Osteoblast (primary cell): ENCODE measurements at places on chromosomes 3 and 15. TPM values are rescaled to one million over a fixed set of nuclear protein-coding genes. Genes with fewer than 3 reads are reported as not detected.

Gene CORO2B
- 10.5 and 14.1 TPM in 2 replicates for total RNA-seq

Gene SMCO1
- total RNA-seq, result not detected in 2 replicates

Gene EIF4E3
- 2.9 and 3.5 TPM in 2 replicates for total RNA-seq

Gene GOLGA8S
- total RNA-seq, result under 0.01 TPM in 2 replicates

Gene KBTBD13
- total RNA-seq, result not detected in 2 replicates

Gene SLC9C1
- total RNA-seq, result not detected in 2 replicates

Gene LRRC3B
- not detected in 2 replicates for total RNA-seq

Gene P2RY1
- total RNA-seq, result under 0.01 and 0.36 TPM in 2 replicates

Gene DRD3
- not detected in 2 replicates for total RNA-seq

Gene PCOLCE2
- total RNA-seq, result 19.7 and 21.4 TPM in 2 replicates

Gene SEMA3F
- total RNA-seq, result 5.1 and 16.5 TPM in 2 replicates

Gene ELL3
- total RNA-seq, result 1.2 and 3.6 TPM in 2 replicates

Gene ENTPD3
- total RNA-seq, result 0.36 and 0.88 TPM in 2 replicates

Gene MUC4
- not detected in 2 replicates for total RNA-seq

Gene CFAP100
- total RNA-seq, result not detected in 2 replicates

Gene PRSS50
- total RNA-seq, result not detected in 2 replicates

Gene FETUB
- not detected in 2 replicates for total RNA-seq

Gene CKMT1A
- not detected in 2 replicates for total RNA-seq

Gene IL12A
- total RNA-seq, result 3.2 and 4.7 TPM in 2 replicates

Gene CCR8
- total RNA-seq, result not detected in 2 replicates

Gene KLHL40
- total RNA-seq, result not detected in 2 replicates

Gene SEMA5B
- not detected in 2 replicates for total RNA-seq

Gene RARB
- total RNA-seq, result 4.1 and 7.6 TPM in 2 replicates

Gene GPR149
- not detected in 2 replicates for total RNA-seq

Gene TLR9
- total RNA-seq, result not detected in 2 replicates

Gene PLA2G4E
- not detected in 2 replicates for total RNA-seq

Gene FAM107A
- not detected in 2 replicates for total RNA-seq

Gene ACSBG1
- under 0.01 TPM in 2 replicates for total RNA-seq

Gene SLITRK3
- not detected in 2 replicates for total RNA-seq

Gene MESP2
- 0.72 and 1.5 TPM in 2 replicates for total RNA-seq

Gene GNB4
- total RNA-seq, result 79.3 and 92.3 TPM in 2 replicates

Gene CCNB2
- 6.5 and 8.0 TPM in 2 replicates for total RNA-seq

Gene ETV5
- 42.3 and 44.5 TPM in 2 replicates for total RNA-seq

Gene NR1D2
- 70.6 and 77.5 TPM in 2 replicates for total RNA-seq

Gene DUOX1
- total RNA-seq, result under 0.01 and 0.29 TPM in 2 replicates

Gene CACNA2D2
- total RNA-seq, result not detected in 2 replicates

Gene GRAMD2A
- not detected in 2 replicates for total RNA-seq

Gene ISLR2
- total RNA-seq, result under 0.01 TPM in 1 of 2 replicates, not detected in the other

Gene CDC25A
- total RNA-seq, result 0.88 and 1.1 TPM in 2 replicates

Gene LRTM1
- total RNA-seq, result not detected in 2 replicates

Gene MAP6D1
- 0.59 and 2.2 TPM in 2 replicates for total RNA-seq

Gene TM4SF4
- under 0.01 TPM in 1 of 2 replicates, not detected in the other for total RNA-seq

Gene GOLGA6L26
- total RNA-seq, result not detected in 2 replicates

Gene SIN3A
- 34.5 and 36.2 TPM in 2 replicates for total RNA-seq
